ENCODE measurements at places on chromosomes 5 and 9.

GRCh38 chr5:54743997-54744788 is 226.6 kb downstream of the SNX18 start:
- DNase-seq = no peak

GRCh38 chr9:27386571-27387091 is 89.7 kb upstream of the EQTN start:
- DNase-seq = no peak

GRCh38 chr9:131361202-131361833 is 32.6 kb upstream of the PRRC2B start:
- DNase-seq = peak; percentile 46

GRCh38 chr9:26956860-26957233 is 635 bp downstream of the IFT74 start:
- DNase-seq = peak; percentile 59

DNA sequence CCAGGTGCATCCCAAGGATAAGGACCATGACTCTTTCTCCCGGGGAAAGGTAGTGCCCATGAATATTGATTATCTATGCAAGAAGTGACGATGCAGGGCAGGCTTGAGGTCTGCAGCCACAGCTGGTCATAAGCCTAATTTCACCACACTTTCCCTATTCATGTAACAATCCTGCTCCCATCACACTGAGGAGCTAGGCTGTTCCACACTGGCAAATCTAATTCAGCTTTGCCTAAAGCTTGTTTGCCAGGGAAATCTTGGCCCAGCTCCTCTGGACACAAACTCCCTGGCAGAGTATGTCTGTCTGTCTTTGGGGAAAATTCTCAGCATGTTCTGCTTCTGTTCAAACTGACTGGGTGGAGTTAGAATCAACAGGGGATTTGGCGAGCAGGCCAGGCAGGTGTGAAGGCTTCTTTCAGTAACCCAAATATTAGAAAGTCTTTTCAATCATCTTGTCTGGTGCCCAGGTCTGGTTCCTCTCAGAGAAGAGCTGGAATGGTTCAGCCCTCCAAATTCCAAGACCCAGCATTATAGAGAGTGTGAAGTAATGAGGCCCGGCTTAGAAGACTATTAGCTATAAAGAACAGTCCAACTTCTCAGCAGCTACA is 88.5 kb upstream of the SPDL1 start:
- DNase-seq = no peak

DNA sequence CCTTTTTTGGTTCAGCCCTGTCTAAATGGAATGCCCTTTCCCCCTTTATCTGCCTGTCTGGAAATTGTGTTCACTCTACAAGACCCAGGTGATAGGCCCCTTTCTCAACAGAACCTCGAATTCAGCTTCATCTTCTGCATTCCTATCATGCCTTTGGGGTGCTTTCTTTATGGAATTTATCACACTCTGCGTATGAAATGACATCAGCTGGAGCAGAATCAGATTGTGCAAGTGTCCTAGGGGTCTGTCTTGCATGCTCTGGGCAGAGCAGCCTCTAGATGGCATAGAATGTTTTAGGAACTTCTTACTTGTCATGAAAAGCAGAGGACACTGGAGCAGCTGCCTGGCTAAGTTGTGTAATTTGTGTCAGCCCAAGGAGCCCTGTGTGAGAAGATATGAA is 84.9 kb downstream of the ISL1 start:
- DNase-seq = peak; percentile 64

GRCh38 chr5:17129093-17129849 is 88.2 kb upstream of the BASP1 start:
- DNase-seq = no peak

GRCh38 chr9:128702949-128703615 is 779 bp downstream of the PKN3 start:
- DNase-seq = peak; percentile 80

DNA sequence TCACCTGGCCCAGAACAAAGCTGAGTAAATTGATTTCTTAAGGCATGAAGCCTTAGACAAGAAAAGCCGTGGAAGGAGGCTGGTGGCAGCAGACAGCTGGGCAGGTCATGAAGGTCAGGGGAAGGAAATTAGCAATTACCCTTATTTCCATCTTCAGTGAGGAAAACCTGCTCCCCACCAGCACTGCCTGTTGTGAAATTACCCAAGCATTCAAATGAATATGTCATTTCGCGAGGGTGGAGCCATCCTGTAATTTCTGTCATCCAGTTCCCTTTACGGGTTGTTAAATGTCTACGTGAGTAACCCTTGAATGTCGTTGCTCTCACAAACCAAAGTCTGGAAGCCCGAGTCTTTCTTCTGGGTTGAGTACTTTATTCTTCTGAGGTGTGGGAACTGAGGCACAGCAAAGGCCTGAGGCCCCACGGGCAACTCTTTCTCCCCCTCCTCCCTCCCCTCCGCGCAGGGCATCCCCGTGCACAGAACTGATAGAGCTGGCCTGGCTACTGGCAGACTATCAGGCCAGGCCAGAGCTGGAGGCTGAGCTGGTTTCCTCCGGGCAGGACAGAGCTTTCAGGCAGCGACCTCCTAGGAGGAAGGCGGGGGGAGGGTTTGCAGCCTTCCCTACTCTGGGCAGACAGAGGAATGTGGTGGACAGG is 22.0 kb upstream of the AK3 start:
- DNase-seq = peak; percentile 90

- DNase-seq = peak; percentile 78
These were observed 1.6 kb downstream of the CMBL start for GRCh38 chr5:10306114-10306513.

DNA sequence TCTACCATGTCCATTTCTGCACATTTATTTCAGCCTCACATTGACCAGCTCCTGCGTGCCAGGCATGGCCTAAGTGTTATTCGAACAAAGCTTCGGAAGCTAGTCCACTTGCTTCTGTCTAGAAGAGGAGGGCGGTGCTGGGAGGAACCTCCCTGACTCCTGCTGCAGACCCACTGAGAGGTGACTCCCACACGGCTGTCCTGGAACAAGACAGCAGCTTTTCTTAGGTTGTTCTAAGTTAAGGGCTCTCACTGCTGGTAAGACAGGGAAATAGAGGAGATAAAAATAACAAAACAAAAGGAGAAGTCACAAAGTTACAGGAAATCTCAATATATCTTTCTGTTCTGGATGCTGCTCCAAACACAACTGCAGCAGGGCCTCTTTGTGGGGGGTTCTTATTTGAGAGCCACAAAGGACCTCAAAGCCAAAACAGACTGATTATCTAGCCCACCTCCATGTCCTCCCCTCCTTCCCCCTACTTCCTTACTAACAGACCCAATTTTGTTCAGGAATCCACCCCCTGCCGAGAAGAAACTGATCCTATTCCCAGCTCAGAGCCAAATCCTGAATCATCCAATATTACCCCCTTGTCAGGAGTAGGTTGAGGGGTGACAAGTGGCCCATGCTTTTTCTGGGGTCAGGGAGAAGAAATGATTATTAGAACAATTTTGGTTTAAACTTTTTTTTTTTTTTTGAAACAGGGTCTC is 28.4 kb upstream of the KCNIP1 start:
- DNase-seq = no peak

- no peak for DNase-seq
These were observed 149.6 kb downstream of the ASTN2 start for GRCh38 chr9:117265253-117265652.

All from NCI-H69 (cell line).